ENCODE measurements at places on chromosomes 5 and 9.

GRCh38 chr5:9596824-9597223, 33.3 kb downstream of the TAS2R1 start:
- DNase-seq = no peak

DNA sequence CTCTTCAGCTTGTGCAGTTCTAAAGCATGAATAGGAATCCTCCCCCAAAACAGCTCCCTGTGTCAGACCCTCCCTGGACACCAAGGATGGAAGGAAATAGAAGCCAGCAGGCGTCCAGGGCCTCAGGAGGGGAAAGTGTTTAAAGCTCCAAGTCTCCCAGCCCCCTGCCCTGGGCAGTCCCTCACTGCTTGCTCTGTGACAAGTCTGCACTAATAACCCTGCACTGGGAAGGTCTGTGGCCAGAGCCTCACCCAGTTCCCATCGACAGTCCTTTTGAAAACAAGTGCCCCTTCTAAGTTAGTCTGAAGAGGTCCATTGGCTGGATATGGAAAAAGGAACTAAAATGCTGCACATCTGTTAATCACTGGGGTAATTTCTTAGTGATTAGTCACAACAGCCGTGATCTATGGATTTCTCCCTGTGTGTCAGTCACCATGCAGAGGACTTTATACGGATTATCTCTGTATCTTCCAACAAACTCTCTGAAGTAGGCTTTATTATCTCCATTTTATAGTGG, 195.3 kb downstream of the FBXL7 start:
- DNase-seq = no peak

DNA sequence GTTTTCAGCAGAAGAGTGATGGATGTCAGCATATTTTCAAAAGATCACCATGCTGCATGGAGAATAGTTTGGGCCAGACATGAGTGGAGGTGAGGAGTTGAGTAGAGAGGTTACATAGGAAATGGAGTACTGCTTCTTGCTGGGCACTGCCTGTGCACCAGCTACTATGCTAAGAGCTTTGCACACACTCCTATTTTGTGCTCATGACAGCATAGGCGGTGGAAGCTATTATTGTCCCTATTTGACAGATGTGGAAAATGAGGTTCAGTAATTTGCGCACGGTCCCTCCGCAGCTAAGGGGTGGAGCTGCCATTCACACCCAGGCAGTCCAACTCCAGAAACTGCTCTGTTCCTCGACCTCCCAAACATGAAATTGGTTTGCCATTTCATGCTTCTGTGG, 67.8 kb downstream of the ENTREP1 start:
- no peak for DNase-seq

GRCh38 chr5:31270396-31270795, 76.9 kb downstream of the CDH6 start:
- DNase-seq = no peak

DNA sequence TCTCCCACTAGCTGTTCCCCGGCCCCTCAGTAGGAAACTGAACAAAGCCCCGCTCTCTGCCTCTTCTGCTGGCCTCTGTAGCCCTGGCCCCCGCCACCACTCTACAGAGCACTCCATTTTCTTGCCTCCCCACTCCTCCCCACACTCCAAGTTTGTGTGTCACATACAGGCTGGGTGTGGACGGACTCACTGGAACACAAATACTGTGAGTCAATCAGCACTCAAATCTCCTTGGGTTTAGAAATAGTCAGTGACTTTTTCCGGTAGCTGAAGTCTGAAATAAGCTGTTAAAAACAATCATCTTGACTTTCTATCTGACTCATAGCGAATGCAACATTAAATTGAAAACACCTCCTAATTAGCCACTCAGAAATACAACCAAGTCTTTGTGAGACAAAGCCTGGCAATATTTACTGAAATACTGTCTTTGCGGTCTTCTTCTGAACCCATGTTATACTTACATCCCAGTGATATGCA, 122.5 kb downstream of the LHFPL2 start:
- no peak for DNase-seq

Measured in T follicular helper cell (primary cell).